ENCODE measurements at places on chromosomes 5 and 9.

GRCh38 chr5:174895360-174895759 lies 171.0 kb downstream of the MSX2 start:
- DNase-seq, result no peak

DNA sequence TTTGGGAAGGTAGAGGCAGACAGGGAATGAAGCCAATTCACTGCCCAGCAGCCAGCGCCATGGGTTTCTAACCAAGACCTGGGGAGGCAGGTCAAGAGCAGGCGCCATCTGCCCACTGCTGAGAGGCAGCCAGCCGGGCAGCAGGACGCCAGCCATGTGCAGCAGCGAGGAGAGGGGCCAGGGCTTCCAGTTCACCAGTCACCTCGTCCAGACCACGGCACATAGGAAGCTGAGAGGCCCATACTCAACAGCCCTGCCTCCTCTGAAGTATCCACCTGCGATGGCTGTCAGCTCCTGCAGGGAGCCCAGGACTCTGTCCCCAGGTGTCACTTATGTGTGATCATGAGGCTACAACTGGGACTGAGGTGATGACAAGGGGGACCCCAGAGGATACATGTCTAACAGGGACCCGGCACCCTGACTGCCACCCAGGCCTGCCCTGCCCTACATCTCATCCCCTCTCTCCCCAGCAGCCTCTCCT lies 30.1 kb downstream of the IPPK start:
- DNase-seq, result no peak

GRCh38 chr5:37869216-37869615 lies 29.4 kb upstream of the GDNF start:
- DNase-seq, result no peak

DNA sequence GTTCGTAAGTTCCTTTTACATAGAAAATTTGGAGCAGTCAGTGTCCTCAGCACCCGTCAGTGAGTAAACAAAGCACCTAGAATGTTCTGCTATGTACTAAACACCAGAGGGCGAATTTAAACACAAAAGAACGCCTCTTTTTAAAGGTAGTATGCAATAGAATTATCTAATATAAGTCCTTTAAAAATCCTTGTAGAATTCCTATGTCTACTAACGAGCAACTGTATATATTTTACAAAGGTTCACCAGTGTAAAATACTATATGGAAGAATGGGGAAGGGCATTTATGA lies 499 bp upstream of the TMEM232 start:
- DNase-seq, result no peak

GRCh38 chr5:177036443-177036842 lies 13.9 kb downstream of the ZNF346 start:
- no peak for DNase-seq

DNA sequence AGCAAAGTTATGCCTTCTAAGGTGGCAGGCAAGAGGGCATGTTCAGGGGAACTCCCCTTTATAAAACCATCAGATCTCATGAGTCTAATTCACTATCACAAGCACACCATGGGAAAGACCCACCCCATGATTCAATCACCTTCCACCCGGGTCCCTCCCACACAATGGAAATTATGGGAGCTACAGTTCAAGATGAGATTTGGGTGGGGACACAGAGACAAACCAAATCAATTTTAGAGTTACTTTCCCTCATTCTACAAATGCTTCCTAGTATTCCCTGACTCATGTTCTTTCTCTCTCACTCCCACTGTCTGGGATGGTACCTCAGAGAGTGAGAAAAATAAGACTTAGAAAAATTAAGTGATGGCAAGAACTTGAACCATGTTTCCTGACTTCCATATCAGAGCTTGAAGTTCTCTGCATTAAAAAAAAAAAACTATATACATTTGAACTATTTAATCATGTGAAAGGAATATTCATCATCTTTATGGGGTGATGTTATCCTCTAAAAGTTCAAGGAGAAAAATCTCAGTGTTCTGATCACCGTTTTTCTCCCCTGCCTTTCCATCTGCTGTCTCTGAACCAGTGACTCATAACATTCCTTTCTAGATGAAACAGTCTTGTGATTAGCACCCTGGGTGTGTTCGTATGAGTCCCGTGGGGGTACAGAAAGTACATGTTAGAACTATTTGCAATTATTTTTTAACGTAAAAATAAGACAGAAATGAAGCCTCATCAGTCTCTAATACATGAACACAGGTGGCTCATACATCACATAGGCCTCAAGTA lies 282.9 kb downstream of the SLF1 start:
- no peak for DNase-seq

DNA sequence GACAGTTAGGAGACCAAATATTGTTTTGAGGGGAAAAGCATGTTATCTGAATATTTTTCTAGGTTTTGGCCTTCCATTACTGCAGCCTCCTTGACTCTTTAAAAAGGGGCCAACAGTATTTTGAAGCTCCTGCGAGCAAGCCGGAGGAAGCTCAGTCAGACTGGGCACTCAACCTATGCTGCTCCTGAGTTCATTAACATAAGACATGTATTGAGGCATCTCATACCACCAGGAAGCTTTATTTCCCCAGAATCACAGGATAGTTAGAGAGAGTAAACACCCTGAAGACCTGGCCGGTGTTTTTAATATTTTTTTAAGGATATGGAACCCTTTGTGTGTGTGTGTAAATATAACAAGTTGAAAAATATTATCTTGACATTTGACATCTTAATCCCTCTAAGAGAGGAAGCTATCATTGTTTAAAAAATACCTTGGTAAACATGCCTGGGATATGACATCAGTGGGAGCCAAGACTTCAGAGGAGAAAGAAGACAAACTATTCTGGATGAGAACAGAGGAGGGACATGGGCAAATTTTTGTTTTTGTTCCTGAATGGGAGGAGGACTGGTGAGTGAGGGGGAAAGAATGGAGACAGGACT lies 139.3 kb upstream of the SLIT3 start:
- DNase-seq, result no peak

GRCh38 chr5:158903006-158903405 lies 196.7 kb downstream of the EBF1 start:
- DNase-seq, result no peak

- DNase-seq, result no peak
Measured at GRCh38 chr9:83572524-83572923, 34.3 kb upstream of the FRMD3 start.

DNA sequence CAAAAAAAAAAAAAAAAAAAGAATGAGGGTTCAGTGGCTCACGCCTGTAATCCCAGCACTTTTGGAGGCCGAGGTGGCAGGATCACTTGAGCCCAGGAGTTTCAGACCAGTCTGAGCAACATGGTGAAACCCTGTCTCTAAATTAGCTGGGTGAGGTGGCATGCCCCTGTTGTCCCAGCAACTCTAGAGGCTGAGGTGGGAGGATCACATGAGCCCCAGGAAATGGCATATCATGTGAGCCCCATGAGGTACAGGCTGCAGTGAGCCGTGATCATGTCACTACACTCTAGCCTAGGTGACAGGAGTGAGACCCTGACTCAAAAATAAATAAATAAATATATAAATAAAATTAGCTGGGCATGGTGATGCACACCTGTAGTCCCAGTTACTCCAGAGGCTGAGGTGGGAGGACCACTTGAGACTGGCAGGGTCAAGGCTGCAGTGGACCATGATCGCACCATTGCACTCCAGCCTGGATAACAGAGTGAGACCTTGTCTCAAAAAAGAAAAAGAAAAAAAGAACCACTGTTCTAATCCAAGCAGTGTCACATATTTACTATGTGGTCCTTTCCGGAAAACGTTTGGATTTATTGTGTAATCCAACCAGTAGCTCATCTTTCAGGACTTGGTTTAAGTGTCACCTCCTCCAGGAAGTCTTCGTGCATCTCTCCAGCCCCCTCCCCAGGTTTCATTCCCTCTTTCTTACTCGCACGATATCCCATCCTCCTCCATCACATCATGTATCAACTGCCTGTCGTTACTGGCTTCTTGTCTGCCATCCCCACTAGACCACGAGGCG lies 12.3 kb upstream of the SPOUT1 start:
- DNase-seq, result no peak

DNA sequence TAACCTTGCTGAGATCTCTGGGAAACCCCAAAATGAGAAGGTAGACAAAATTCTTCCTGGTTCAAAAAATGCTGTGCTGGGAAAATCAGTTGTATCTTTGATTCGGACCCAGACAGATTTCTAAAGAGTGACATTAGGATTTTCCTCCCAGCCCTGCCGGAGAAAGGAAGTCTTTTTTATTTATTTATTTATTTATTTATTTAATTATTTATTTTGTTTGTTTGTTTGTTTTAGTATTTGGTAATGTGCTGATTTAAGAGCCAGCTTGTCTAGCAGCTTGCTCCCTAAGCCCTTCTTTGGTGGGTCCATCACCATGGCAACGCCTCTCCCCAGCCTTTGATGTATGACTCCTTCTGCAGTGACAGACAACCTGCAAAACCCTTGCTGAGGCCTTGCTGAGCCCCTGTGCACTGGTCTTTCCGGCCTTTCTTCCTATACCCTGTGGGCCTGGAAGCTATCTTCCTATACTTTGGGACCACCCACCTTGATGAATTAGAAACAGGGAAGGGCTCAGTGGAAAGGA lies 60.6 kb upstream of the AFAP1L1 start:
- DNase-seq, result peak; percentile 16
